ENCODE measurements at places on chromosomes 6 and 20. TPM values are rescaled to one million over a fixed set of nuclear protein-coding genes. Genes with fewer than 3 reads are reported as not detected.

DNA sequence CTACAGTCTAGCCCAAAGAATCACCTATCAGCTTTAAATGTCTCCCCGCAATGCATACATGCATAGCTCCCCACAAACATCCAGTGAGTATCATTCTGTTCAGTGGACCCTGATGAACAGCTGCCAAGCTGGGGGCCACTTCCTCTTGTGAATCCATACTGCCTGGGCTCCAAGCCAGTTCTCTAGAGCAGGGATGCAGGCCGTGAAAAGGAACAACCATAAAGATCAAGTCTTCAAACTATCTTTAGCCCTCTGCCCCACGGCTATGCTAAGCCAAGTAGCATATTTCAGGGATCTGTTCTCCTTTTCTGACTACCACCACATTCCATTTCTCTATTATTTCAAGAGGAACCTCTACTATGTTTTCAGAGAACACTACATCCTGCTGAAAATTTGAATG is 191.7 kb upstream of the BTBD3 start:
- no peak for DNase-seq

GRCh38 chr20:19588732-19589131 is 169.3 kb upstream of the RIN2 start:
- no peak for DNase-seq

HLA-DOA gene
- total RNA-seq = 2.1 TPM

GINS1 gene
- total RNA-seq = 3.0 TPM

GRCh38 chr6:138593124-138593877 is 94.0 kb upstream of the NHSL1 start:
- no peak for DNase-seq

BANF2 gene
- not detected for total RNA-seq

DNA sequence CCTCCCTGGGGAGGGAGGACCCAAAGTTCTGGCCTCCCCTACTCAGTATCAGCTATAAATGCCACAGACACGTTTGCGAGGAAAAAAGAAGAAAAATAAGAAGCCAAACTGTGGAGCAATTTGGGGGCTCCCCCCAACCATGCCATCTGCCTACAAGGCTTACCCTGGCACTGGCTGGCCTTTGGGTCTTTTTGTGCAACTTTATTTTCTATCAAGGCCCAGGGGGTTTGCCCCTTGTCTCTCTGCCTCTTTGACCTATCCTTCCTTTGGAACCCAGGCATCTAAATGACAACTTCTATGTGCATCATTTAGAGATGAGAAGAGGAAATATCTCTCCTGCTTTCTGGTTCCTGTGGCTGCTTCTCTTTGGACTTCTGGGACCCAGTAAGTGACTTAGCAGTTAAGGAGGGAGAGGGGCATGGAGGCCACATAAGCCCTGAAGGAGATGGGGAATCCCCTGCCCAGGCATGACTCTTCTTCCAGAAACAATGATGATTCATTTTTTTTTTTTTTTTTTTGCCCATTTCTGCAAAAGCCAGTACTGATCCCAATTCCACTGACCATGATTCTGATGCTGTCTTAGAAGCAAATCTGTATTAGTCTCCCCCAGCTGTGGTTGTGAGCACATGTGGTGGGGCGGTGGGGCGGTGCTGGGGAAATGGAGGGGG is at the start of gene MUC22:
Gene MUC22 (plus strand): TSS at position 82 of the 668 bp plus-strand sequence. CDS start 233 bp downstream, at position 315.
- no peak for DNase-seq

PHACTR3 gene
- total RNA-seq = 168 TPM

SLC22A23 gene
- 68.8 TPM for total RNA-seq

DNA sequence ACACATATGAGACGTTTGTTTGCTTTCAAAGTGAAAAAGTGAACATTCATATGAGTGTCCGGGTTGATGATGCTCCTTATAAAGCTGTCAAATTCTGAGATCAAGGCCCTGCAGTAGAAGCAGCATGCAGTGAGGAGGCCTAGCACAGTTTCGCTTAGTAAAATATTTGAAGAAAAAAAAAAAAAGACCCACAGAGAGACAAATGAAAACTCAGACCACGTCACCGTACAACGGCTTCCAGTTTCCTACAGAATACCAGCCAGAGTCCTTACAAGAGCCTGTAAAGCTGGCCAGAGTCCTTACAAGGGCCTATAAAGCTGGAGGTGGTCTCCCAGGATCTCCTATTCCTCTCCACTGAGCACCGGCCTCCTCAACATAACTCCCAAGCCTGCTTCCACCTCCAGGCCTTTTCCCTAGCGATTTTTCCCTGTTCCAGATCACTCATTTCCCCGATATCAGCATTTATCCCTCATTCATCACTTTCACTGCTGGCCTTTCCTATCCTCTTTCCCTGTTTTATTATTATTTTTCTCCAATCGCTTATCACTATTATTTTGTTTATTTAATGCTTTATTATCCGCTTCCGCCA is 1.5 kb upstream of the HMGN4 start:
- no peak for DNase-seq

DNA sequence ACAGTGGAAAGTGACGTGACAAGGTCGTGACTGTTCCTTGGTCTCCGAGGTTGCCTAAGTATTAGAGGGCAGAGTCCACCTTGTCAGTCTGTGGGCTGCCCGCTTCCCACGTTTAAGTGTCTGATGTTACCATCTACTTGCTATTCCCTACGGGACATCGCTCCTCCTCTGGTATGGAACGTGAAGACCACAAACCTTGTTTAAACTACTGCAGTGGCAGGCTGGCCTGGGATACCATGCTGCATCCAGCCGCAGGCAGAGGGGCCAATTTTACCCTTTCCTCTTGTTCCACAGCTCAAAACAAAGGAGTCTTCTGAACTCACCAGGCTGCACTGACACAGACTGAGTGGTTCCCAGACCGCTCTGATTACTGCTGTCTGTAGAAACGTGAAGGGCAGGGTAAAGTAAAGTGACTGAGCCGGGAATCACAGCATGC is 275.9 kb downstream of the FOXC1 start:
- no peak for DNase-seq

DNA sequence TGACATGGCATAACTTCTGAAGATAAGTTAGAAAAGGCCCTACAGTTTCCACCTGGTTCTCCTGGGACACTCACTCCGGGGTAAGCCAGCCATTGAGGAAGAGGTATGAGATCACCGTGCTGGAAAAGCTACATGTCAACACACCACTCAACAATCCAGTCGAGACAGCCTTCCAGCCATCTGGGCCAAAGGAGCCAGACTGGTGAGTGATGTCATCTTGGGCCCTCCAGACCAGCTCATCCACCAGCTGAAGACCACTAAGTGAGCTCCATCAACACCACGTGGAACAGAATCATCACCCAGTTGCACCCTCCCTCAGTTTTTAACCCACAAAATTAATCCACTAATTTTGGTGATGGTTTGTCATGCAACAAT is 32.3 kb upstream of the RSPO4 start:
- DNase-seq = no peak
